Stimulated activated CD8-positive, alpha-beta memory T cell treated with anti-CD3 and anti-CD28 coated beads, Interleukin-7, amount 100 ng/mL, for 1 hour (primary cell): ENCODE measurements at places on chromosomes 2 and 18.

GRCh38 chr2:112184121-112184520, 45.9 kb downstream of the FBLN7 start:
- no peak for DNase-seq

DNA sequence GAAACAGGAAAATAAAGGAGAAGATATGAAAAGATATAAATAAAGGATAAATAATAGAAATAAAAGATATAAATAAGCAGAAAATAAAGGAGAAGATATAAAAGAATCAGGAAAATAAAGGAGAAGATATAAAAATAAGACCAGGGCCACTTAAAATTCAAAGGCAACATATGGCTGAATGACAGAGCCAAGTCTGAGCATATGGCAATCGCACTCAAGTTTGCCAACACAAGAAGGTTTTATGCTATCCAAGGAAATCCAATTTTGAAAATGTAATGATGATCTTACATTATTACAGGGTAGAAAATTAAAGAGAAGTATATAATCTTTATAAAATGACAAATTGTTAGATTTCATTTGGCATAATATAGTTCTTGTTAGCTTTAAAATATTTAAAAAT, 33.6 kb downstream of the USP40 start:
- DNase-seq: no peak

GRCh38 chr2:96207073-96207773, 1.4 kb downstream of the STARD7 start:
- no peak for DNase-seq

DNA sequence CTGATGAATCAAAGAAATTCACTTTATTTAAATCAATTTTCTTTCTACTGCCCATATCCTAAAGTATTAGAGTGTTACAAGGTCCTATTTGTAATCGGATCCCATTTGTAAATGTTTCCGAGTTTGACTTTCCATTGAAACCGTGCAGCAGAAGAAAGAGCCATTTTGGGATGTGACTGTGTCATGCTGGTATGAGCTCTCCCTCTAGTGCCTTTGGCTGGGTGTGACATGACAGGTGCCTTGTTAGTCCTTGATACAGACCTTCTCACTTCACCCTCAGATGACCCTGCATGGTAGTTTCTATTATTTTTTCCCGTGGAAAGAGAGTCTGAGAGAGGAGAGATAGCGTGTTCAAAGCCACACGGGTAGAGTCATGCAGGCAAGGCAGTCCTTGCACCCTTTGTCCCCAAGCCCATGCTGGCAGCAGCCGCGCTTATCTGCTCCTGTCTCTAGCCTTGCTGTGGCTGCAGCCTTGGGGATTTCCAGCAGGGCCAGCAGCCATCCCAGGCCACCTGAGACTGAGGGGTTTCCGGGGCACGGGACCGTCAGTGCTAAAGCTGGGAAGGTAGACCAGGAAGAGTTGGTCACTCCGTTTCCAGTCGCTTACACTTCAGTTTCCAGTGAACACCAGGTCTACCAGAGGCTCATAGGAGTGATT, 21.4 kb downstream of the CHMP1B start:
- DNase-seq: no peak

DNA sequence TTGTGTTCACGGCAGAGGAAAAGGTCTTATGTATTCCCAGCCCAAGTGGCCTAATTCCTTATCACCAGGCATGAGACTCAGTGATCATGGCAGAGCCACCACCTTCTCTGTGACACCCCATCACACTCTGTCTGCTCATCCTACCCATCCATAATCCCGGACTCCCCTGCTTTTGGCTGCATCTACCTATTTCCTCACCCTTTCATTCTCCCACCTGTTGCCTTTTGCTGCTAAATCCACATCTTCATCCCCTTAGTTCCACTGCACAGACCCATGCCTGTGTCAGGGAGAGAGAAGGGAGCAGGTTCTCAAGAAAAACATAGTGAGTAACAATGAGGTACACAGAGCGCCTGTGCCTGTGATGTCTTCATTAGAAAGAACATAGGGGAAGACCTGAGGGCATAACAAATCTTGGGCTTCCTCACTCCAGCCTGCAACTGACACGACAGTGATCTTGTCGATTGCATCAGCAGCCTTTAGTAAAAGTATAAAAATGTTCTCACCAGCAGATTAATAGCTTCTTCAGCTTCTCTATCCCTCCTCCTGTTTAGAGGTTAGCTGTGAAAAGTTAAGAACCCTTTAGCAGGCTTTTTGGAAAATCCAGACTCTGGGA, 246.5 kb upstream of the SPRED2 start:
- no peak for DNase-seq

- no peak for DNase-seq
Measured at GRCh38 chr2:186918495-186918894, 69.5 kb upstream of the ZSWIM2 start.

GRCh38 chr2:160517731-160518130, 24.1 kb upstream of the RBMS1 start:
- no peak for DNase-seq

GRCh38 chr2:134499307-134499926, 219.4 kb downstream of the TMEM163 start:
- no peak for DNase-seq

- DNase-seq: no peak
Measured at GRCh38 chr2:109719871-109720270, 74.2 kb upstream of the RGPD5 start.

- no peak for DNase-seq
Measured at GRCh38 chr18:54777118-54777791, 51.0 kb upstream of the RAB27B start.

DNA sequence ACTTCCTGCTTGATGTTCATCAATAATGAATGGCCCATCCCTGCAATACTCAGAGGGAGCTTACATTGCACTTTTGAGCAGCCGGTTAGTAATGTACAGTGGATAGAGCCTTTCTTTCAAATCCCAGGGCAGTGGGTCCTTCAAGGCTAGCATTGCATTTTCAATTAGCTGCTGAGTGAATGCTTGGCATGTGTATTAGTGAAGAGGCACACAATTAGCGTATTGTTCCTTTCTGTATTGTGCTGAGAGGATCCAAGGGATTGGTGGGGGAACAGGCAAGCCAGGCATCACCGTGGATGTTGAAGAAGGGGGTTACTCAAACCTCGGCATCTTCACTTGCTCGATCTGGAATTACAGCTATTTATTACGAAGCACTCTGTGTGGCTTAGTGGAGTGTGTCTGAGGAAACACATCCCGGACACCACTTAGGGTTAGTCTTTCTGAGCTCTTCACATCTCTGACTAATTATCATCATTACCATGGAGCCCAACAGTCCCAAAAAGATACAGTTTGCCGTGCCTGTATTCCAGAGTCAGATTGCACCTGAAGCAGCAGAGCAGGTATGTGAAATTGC, at the start of gene PPP1R1C:
TSS of gene PPP1R1C (plus strand) at position 222 of the 574 bp plus-strand sequence. CDS start at position 480, 258 bp downstream.
- DNase-seq: no peak

DNA sequence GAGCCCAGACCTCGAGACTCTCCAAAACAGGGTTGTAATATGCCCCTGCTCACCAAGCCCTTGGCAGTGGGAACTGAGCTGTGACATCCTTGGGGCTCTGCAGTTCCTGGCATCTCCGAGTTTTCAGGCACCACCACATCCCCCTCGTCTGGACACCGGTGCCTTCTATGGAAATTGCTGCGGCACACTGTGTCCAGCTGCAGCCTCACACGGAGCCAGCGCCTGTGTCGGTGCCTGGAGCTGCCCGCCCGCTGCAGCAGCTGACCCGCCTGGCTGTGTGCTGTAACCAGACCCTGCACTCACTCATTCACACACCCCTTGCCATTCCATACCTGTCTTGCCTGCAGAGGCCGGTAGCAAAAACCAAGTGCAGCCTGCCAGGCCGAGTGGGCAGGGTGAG, 11.8 kb downstream of the IWS1 start:
- DNase-seq: no peak

DNA sequence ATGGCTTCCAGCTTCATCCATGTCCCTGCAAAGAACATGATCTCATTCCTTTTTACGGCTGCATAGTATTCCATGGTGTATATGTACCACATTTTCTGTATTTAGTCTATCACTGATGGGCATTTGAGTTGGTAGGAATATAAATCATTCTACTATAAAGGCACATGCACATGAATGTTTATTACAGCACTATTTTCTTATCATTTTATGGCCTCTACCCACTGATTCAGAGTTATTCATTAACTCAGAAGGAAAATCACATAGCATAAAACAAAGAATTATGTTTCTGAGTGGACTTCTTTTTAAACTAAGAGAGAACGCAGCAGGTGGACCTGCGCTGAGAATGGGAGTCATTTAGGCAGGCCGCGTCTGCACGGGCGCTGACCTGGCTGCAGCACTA, 619.6 kb downstream of the FBXO15 start:
- DNase-seq: no peak

DNA sequence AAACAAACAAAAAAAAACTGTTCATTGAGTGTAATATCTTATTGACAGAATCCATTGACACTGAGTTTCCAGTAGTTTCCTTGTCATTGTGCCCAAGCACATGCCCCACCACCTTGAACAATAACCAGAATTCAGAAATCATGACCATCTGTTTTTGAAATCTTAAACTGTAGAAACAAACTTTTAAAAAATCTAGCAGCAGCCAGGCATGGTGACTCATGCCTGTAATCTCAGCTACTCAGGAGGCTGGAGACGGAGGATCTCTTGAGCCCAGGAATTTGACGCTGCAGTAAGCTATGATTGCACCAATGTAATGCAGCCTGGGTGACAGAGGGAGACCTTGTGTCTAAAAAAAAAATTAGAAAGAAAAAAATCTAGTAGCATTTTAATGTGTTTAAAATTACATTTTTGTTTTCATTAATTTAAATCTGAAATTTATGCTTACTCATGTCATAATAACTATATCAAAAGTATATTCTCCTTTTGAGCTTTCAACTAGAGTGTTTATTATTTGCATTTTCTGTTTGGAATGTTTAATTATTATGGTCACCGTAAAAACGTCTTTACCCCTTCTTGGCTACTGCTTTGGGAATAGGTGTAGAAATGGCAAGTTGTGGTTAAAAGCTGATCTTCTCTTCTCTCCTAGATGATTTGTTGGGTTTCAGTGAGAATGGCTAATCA, 25.2 kb upstream of the STON1 start:
- no peak for DNase-seq

GRCh38 chr18:7940971-7941370, 373.9 kb downstream of the PTPRM start:
- no peak for DNase-seq

DNA sequence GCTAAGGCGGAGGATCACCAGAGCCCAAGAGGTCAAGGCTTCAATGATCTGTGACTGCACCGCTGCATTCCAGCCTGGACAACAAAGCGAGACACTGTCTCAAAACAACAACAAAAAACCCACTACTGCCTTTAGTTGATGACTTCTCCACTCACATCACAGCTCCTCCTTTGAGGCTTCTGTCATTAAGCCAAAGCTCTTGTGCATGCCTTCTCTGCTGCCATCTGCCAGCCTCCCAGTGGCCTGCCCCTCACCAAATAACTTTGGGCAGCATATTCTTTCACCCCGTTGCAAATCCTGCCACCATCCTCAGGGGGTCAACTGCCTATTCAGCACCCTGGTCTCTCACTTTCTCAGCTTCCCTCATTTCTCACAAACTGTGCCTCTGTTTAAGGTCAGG, 27.5 kb downstream of the OSBPL1A start:
- DNase-seq: no peak

DNA sequence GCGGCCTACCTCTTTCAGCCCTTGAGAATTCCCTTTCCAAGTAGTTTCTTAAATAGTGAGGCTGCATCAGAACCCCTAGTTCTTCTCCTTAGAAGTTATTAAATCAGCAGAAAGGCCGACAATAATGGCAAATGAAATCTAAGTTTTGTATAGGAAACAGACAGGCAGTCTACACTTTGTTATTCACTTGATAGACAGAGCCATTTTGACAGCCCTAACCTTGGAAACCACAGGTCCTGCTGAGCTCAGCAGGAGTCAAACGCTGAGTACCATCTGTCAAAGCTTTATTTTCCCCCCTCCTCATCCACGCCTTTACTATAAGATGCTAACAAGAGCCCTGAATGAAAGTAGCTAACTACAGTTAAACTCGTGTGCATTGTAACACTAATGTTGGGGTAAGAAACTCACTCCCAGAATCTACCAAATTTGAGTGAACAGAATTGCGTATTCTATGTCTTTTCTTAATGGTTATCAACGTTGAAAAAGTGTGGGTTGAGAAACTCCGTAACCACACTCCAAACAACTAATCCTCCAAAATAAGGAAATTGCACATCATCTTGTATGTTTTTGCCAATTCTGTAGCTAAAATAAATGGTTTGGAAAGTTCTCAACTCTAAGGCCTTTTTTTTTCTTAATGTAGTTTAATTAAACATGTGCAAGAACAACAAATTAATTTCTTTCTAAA, 90.6 kb upstream of the EFEMP1 start:
- no peak for DNase-seq

- no peak for DNase-seq
Measured at GRCh38 chr2:165803123-165803760, 9.2 kb upstream of the GALNT3 start.

GRCh38 chr2:123366239-123366837, 658.7 kb upstream of the CNTNAP5 start:
- no peak for DNase-seq

DNA sequence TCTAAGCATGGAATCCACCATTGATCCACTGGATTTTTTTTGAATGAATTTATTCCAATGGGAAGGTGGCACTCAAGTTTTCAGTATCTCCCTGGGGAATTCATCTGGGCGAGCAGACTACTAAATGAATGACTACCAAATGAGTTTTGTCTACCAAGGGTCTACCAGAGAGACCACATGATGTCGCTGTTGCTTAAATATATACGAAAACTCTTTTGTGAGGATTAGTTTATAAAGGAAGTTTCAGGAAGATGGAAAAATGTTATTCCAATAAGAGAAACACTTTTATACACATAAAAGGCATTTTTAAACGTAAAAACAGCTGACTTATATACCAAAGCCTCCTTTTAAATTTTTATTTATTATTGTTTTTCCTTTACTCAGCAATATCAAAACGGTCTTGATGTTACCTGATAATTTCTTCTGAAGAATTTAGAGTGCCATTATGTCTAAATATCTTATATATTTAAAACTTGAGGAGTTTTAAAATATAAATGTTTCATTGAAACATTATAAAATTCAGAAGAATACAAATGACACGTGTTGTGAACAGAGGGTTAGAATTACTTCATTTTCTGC, 139.7 kb downstream of the HRH4 start:
- no peak for DNase-seq

DNA sequence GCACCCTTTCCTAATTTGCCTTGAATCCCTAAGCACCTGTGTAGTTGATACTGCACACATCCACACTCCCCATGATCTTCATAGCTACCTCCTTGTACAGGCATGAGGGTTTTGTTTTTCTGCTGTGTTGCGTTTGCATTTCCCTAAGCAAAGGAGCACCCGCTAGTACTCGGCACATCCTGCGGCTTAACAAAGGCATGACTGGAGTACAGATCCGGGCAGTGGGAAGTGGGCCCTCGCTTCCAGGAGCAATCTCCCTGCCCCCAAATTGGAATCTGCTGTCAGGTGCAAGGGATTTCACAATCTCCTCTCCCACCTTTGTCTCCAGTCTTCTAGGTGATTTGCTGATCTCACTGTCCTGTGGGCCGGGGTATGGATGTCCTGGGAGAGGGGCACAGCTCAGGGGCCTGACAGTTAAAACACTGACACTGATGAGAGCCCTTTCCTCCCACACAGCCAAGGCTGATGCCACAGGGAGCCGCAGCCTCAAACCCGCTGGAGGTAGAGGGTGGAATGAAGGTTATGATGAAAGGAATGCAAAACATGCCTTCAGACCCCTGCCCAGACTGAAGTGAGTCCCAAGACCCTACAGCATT, 98.7 kb upstream of the THOC1 start:
- DNase-seq: no peak
